ENCODE measurements at places on chromosomes 16 and 17. TPM values are rescaled to one million over a fixed set of nuclear protein-coding genes. Genes with fewer than 3 reads are reported as not detected.
A peak's percentile ranks its signal among the peaks of the same experiment; 100 is the strongest.

The BFAR gene
- 76.1 TPM for total RNA-seq

GRCh38 chr17:47720196-47720595 lies 12.8 kb upstream of the TBX21 start:
- no peak for DNase-seq

DNA sequence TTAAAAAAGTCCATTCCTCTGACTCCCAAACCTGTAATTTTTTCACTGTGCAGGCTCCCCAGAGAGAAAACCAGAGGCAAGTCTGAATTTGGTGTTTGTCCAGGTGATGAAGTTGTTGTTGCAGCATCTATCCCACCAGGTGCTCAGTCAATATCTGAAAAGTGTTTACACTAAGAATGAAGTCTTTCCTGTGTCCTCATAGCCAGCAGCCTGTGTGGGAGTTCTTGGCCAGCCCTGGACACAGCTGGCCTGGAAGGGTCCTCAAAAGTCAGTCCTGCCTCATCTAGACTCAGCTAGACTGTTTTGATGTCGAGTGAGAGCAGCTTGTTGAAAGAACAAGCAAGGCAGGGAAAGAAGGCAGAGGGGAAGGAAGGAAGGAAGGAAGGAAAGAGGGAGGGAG lies 3.3 kb upstream of the PMP22 start:
- DNase-seq: no peak

The FBXO39 gene
- 0.29 TPM for total RNA-seq

DNA sequence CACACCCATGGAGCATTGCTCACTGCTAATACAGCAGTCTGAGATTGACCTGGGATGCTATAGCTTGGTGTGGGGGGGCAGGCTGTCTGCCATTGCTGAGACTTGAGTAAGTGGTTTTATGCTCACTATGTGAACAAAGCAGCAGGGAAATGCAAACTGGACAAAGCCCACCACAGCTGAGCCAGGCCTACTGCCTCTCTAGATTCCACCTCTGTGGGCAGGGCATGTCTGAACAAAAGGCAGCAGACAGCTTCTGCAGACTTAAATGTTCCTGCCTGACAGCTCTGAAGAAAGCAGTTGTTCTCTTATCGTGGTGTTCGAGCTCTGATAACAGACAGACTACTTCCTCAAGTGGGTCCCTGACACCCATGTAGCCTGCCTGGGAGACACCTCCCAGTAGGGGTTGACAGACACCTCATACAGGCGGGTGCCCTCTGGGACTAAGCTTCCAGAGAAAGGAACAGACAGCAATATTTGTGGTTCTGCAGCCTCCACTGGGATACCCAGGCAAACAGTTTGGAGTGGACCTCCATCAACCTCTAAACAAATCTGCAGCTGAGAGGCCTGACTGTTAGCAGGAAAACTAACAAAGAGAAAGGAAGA lies 2204.8 kb downstream of the TP53TG3F start:
- DNase-seq: no peak

The PSMD11 gene
- 64.9 TPM for total RNA-seq

- DNase-seq: no peak
Measured at GRCh38 chr16:85173981-85174751, 61.9 kb upstream of the CIBAR2 start.

The SEPTIN12 gene
- not detected for total RNA-seq

DNA sequence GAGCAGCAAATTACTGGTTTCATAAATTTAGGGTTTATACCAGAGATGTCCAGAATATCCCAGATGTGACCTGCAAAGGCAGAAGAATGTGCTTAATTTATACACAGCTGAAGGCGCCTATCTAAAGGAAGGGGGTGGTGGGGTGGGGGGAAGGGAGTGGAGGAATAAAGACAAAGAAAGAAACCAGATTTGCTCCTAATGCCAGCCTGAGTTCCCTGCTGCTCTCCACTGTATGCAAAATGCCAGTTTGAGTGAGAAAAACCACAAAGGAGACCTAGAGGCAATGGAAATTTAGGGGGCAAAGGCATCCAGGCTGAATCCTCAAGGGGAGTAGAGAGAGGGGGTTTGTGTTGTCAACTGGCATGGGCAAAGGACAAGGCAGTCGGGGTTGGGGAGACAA lies 161.5 kb upstream of the TOX3 start:
- no peak for DNase-seq

GRCh38 chr17:58387834-58388233 lies 29.5 kb downstream of the RNF43 start:
- DNase-seq: no peak

The NHERF2 gene
- total RNA-seq: 5.3 TPM

GRCh38 chr16:3027983-3028715 lies 4.3 kb downstream of the THOC6 start:
- DNase-seq: peak; percentile 81

GRCh38 chr16:55000595-55000994 lies 69.9 kb downstream of the IRX5 start:
- no peak for DNase-seq

DNA sequence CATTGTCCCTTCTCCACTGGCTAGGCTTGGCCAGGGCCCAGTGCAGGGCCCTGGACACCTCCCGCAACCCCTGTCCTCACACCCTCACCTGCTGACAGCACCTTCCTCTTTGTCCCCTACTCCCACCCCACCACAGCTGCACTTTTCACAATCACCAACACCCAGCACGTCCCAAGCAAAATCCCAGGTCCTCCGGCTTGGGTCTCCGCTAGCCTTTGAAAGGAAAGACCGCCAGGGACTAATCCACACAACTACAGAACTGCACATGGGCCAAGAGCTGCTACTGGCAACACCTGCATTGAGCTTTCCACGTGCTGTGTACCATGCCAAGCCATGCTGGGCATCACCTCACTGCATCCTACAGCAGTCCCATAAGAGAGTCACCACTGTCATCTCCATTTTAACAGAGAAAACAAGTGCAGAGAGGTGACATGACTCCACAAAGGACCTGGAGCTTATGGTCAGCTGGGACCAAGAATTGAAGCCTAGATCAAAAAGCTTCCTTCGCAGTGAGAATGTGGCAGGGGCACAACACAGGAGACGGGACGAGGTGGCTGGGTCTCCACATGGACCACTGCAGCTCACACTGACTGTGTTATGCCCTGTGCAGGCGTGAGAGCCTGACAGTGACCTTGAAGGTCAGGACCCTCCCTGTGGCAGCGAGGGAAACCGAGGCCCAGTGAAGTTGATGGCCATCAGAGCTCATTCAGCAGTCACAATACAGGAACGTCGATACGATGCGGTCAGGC lies 22.5 kb downstream of the FBXO31 start:
- no peak for DNase-seq

GRCh38 chr17:69084911-69085310 lies 24.2 kb upstream of the ABCA9 start:
- no peak for DNase-seq

The MT1X gene
- total RNA-seq: 31.1 TPM

DNA sequence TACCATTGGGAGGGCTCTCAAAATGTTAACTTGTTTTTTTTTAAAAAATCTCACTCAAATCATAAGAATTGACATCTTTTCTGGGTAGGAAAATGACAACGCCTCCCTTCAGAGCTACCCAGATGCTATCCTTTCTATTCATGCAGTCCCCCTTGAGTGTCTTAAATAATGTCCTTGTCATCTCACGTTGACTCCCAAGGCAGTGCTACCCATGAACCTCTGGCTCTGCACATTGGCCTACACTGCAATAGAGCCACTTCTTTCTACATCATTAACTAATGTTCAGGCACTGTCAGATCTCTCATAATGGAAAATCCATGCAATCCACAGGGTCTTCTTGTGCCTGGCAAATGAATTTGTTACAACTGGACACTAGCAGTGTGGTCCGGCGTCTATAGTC lies 569.8 kb upstream of the ZFHX3 start:
- DNase-seq: no peak

- no peak for DNase-seq
Measured at GRCh38 chr16:11367483-11367906, 22.2 kb downstream of the RMI2 start.

DNA sequence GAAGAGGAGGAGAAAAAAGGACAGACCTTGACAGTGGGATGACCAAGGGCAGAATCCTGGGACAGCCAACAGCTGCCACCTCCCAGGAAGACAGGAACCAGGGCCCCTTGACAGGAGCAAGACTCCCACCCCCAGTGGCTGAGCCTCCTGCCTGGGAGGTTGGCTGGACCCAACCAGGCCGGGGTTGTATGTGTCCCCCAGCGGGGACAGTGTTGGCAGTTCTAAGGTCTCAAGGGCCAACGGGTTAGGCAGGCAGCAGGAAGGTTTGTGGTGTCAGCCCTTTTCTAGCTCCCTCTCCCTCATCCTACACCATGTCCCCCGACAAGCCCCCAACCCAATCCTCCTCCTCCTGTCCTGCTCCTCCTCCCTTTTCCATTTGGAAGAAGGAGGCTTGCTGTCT lies 126.2 kb downstream of the MRM1 start:
- no peak for DNase-seq

The UTS2R gene
- total RNA-seq: not detected

DNA sequence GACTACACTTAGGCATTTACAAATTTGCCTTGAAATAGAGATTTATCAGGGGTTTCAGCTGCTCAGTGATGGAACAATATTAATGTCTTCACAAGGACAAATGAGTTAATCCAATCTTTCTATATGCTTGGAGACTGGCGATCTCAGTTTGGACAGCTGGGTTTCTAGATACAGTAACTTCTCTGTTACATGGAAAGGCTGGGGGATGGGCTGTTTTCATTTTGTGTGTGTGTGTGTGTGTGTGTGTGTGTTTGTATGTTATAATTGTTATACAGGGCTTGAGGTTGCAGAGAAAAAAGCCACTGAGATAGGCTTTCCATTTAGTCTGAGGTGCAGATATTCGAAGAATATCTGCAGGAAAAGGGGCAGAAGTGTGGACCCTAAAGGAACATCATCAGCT lies 359.3 kb upstream of the SALL1 start:
- DNase-seq: no peak

- no peak for DNase-seq
Measured at GRCh38 chr17:78147315-78147998, 1.3 kb downstream of the C17orf99 start.

DNA sequence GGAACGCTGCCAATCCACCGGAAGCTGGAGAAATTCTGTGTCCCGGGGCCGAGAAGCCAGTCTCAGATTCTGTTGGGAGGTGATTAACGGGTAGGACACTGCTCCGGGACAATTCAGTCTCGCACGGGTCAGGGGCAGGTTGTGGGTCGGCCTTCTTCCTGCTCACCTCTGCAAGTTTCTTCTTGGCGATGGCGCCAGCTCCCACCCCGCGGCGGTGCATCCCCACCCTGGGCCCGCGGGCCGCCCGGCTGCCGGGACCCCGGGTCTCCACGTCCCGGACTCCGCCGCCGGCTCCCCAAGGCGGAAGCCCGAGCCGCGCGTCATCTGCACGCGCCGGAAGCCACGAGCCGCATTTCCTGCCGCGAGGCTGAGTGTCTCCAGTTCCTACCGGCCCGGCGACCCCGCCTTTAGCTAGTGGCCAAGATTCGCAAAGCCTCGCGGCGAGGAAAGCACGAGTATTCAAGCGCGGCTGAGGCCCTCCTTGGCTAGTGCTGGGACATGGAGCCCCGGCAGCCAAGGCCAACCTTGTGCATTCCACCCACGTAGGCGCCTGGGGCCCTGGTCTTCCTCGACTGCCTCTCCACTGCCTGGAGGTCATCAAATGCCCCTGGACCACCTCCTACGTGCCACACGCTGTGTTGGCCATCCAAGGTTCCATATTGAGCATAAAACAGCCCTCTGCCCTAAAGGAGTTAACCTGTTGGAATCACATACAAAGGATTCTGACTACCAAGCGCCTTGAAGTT lies at the start of gene SNF8:
Gene SNF8 (minus strand): TSS at position 328 of the 746 bp plus-strand sequence. CDS start 108 bp downstream, at position 220.
- DNase-seq: peak; percentile 88

The AP2B1 gene
- 150 TPM for total RNA-seq

DNA sequence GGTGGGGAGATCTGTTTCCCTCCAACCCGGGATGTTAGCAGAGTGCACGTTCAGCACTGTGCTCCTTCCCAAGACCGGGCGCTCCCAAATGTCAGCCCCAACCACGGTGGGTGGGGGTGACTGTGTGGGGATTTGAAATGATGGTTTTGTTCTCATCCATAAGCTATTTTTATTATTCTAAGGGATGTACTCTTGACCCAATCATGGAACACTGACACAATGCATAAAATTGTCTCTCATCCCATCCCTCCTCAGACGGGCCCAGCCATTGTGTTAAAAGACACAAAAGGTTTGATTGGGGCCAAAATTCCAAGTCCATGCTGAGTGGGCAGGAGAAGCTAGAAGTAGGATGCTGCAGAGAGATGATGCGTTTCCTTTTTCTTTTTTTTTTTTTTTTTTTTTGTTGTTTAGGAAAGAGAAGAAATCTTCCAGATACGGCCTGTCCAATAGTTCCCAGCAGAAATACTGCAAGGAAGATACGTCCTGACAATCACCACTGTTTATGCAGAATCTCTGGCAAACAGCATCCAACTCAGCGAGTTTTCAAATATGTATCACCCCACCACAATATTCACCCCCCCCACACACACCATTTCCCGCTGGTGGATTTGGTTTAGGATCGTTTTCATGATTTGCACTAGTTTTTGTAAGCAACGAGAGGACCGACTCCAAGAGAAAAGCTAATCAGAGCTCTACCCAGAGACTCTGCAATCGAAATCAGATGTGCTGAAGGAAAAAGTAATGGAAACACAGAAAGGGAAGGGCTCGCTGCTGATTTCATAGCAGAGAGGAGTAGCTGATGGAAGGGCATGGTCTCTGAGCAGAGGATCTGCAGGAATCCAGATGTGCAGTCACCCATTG lies 163.5 kb upstream of the DYNLRB2 start:
- DNase-seq: no peak

DNA sequence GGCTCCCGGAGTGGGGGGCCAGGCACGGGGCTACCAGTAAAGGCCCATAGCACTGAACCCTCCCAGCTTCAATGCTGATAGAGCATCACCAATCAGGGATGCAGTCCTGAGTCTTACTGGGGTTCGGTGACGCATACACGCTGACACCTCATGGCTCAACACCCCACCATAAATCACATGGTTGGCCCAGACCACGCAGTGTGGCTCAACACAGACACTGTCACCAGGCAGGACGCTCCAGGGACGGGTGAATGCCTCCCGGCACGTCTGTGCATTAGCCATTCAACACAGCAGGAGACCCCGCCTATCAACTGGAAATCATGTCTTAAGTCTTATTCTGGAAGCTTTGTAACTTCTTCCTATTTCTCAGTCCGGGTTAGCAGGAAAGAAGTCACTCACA lies 35.0 kb downstream of the NECAB2 start:
- DNase-seq: no peak

The TPSG1 gene
- not detected for total RNA-seq

DNA sequence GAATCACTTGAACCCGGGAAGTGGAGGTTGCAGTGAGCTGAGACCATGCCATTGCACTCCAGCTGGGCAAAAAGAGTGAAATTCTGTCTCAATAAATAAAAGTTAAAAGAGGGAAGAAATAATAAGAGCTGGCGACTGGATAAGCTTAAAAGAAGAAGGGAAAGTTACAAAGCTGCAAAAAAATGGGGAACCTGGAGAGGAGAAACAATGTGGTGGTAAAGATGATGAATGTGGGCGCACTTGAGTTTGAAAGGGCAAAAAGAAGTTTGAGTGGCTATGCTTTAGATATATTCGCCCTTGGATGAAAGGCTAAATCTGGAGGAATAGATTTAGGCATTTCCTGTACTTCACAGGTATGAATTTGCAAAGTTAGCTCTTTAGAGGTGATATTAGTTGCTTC lies 53.0 kb upstream of the YPEL2 start:
- DNase-seq: no peak

The RGS9 gene
- total RNA-seq: not detected

- no peak for DNase-seq
Measured at GRCh38 chr17:49890077-49890821, 42.4 kb upstream of the TAC4 start.

The SPATA2L gene
- total RNA-seq: 6.9 TPM
